ENCODE measurements at places on chromosomes 1 and 21.

DNA sequence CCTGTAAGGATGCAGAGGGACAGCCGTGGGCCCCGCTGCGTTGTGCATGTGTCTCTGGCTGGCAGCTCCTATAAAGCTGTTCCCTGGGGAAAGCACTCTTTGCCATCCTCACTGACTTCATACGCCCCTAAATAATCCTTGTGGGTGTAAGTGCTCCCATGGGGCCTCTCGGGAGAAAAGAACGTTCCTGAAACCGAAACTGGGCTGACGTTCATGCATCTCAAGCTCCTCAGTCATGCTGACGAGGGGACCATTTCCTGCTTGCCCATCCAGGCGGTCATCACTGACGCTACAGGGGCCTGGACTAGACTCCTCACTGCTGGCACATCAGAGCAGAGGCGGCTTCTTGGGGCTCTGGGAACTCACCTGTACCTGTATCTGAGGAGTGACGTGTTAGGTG is 73.1 kb upstream of the USP24 start:
- DNase-seq: peak; percentile 65

- no peak for DNase-seq
These were observed 57.2 kb upstream of the ANGPTL1 start for GRCh38 chr1:178928041-178928440.

DNA sequence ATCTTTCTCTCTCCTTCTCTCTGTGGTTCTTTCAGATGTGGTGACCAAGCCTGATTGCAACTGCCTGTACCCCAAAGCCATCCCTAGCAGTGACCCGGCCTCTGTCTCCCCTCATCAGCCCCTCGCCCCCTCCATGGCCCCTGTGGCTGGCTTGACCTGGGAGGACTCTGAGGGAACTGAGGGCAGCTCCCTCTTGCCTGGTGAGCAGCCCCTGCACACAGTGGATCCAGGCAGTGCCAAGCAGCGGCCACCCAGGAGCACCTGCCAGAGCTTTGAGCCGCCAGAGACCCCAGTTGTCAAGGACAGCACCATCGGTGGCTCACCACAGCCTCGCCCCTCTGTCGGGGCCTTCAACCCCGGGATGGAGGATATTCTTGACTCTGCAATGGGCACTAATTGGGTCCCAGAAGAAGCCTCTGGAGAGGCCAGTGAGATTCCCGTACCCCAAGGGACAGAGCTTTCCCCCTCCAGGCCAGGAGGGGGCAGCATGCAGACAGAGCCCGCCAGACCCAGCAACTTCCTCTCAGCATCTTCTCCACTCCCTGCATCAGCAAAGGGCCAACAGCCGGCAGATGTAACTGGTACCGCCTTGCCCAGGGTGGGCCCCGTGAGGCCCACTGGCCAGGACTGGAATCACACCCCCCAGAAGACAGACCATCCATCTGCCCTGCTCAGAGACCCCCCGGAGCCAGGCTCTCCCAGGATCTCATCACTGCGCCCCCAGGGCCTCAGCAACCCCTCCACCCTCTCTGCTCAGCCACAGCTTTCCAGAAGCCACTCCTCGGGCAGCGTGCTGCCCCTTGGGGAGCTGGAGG is 12.7 kb downstream of the CSF1 start:
- no peak for DNase-seq

DNA sequence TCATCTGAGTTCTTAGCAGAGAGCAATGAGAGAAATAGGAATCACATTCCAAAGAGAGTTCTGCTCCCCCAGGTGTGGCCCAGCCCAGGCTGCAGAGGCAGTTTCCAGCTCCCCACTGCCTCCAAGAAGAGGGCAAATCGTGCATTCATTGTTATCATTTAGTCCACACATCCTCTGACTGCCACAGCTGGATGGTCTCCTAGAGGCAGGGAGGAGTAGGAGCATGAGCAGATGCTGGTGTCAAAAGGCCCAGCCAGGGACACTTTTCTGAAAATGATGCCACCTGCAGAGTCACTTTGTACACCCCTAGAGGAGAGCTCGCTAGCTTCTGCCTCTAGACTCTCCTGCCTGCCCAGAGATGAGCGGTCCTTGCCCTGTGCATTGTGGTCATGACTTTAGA is 33.6 kb upstream of the GNPAT start:
- DNase-seq: no peak

GRCh38 chr1:215797859-215798258 is 230.8 kb downstream of the KCTD3 start:
- DNase-seq: no peak

GRCh38 chr1:179190861-179191260 is 38.6 kb downstream of the ABL2 start:
- DNase-seq: no peak

- DNase-seq: no peak
These were observed 57.9 kb downstream of the SASS6 start for GRCh38 chr1:100074604-100075395.

DNA sequence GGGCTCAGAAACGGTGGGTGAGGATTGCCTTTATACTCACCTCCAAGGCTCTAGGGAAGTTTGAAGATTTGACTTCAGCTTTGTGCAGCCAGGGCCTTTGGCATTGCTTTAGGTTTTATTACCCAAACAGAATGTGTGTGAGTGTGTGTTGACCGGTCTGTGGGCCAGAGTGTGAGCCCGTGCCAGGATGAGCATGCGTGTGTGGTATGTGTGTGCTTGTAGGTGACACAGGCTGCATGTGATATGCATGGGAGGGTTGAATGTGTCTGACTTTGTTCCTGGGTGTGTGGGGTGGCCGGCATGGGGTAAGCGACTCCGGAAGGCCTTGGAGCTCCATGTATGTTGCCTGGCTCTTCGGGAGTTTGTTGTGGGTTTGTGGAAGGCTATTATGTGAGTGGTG is 160.5 kb downstream of the FOXD2 start:
- DNase-seq: no peak
